ENCODE measurements at places on chromosomes 6 and 20.

DNA sequence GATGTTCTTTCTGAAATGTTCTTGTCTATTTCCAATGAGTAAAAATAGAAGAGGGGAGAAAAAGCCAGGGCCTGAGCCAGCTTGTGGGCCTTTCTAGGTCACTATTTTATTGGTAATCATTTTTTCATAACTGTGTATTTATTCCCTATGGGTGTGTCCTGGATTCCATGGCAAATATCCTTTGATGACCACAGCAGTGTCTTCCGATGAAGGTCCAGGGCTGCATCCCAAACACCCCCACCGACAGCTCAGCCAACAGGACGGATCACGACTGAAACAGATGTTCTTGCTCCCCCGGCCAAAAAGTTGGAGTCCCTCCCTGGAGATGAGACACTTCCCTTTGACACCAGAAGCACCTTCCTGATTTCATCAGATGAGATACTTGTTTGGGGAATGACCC, 105.4 kb upstream of the PLEKHG1 start:
- no peak for DNase-seq

DNA sequence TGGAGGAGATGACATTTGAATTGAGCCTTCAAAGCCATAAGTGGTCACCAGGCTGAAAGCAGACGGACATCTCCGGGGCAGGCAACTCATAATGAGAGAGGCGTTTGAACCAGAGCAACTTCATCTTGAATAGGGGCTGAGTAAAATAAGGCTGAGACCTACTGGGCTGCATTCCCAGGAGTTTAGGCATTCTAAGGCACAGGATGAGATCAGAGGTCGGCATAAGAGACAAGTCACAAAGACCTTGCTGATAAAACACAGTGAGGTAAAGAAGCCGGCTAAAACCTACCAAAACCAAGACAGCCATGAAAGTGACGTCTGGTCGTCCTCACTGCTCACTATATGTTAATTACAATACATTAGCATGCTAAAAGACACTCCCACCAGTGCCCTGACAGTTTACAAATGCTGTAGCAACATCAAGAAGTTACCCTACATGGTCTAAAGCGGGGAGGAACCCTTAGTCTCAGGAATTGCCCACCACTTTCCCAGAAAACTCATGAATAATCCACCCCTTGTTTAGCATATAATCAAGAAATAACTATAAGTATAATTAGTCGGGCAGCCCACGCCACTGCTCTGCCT, 194.7 kb upstream of the SOX4 start:
- no peak for DNase-seq

DNA sequence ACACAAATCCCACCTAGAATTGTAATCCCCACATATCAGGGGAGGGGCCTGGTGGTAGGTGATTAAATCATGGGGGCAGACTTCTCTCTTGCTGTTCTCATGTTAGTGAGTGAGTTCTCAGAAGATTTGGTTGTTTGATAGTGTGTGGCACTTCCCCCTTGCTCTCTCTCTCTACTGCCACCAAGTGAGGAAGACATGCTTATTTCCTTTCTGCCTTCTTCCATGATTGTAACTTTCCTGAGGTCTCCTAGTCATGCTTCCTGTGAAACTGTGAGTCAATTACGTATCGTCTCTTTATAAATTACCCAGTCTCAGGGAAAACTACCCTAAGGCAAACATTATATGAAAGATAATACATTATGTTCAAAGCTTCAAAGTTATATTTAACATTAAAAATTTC, 1297.5 kb upstream of the CITED2 start:
- no peak for DNase-seq

- DNase-seq, result no peak
Observed at GRCh38 chr6:44388135-44388487, 605 bp downstream of the CDC5L start.

GRCh38 chr6:73285674-73286283, 22.8 kb upstream of the KHDC1 start:
- DNase-seq, result peak; percentile 34

GRCh38 chr6:100453701-100454521, 10.8 kb downstream of the SIM1 start:
- DNase-seq, result no peak

- peak; percentile 91 for DNase-seq
Observed at GRCh38 chr6:44012078-44012493, 115.2 kb downstream of the MRPL14 start.

GRCh38 chr6:96059586-96059985, 43.8 kb downstream of the FUT9 start:
- no peak for DNase-seq

- DNase-seq, result no peak
Observed at GRCh38 chr6:73058736-73059135, 166.6 kb downstream of the KHDC1L start.

DNA sequence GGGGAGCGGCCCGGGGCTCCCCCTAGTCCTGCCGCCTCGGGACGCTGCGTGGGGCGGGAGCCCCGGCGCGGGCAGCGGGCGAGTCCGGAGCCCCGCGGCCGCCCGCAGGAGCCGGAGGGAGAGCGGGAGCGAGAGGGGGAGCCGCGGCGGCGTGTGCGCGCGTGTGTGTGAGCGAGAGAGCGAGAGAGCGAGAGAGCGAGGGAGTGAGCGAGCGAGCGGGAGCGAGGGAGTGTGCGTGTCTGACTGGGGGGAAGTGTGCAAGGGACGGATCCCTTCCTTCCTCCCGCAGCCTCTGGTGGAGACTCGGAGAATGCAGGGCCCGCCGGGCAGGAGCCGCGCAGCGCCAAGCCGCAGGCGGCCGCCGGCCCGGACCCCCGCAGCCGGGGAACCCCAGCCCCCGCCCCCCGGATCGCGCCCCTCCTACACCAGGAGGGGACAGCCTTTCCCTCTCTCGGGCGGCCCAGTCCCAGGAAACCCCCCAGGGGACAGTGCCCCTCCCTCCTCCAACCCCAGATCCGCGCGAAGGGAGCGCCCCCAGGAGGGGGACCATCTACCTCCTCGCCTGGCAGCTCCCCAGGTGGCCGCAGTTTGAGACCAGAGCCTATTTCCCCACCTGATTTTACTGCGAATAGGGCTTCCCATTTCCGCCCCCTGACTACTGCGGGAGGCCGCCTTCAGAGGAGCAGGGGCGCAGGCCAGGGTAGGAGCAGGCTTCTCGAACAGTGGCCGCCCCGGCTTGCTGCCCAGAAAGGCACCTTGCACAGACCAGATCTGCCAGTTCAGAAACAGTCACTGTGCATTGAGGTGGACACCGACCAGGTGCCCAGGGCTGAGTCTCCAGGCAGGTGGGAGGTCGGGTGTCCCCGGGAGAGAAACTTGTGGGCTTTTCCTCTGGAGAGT, at the start of gene CDH22:
Gene CDH22 (minus strand): TSS at position 241 of the 900 bp plus-strand sequence. CDS start 57,204 bp downstream, outside the sequence.
- peak; percentile 44 for DNase-seq

DNA sequence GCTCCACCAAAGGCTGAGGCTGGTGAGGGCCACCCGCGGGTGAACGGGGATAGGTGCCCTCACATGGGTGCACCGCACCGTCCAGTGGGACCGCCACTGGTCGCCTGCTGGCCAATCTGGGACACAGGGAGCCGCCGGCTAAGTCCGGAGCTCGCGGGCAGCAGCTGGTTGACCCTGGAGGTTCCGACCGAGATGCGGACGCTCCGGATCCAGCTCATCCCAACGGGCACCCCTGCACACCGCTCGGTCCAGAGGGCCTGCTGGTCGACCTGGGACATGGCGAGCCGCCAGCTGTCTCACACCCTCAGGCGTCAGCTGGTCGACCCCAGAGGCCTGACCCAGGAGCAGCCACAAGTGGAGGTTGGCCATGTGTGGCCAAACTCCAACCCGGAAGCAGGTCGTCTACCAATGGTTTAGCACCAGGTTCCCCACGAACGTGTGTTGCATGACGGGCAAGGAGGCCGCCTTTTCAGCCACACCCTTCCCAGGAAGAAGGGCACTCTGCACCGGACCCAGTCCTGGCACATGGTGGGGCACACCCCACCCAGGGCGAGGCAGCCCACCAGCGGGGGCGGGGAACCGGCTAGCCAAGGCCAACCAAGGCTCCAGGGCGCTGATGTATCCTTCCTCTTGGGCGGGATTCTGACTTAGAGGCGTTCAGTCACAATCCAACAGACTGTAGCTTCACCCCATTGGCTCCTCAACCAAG, 746.0 kb upstream of the DEFB115 start:
- no peak for DNase-seq

- DNase-seq, result no peak
Observed at GRCh38 chr6:136604328-136604825, 54.2 kb upstream of the MAP7 start.

DNA sequence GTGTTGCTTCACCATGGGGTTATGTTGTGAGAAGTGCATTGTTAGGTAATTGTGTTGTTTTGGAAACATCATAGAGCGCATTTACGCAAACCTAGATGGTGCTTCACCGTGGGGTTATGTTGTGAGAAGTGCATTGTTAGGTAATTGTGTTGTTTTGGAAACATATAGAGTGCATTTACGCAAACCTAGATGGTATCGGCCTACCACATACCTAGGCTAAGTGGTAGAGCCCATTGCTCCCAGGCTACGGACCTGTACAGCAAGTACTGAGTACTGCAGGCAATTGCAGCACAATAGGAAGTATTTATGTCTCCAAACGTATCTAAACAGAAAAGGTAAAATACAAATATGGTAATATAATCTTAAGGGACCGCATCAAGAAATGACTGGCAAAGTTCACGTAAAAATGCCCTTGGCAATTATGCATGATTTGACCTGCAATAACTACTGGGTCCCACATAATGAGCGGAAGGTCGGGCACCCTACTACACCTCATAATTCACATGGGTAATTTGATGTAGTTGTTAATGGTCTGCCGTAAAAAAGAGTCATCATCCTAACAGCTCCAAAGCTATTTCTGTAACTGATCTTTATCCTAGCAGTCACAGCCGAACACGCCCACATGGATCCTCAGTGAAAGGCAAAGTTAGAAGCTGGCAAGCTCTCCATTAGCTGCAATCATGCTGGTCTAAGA, 76.0 kb downstream of the RSPH3 start:
- no peak for DNase-seq

DNA sequence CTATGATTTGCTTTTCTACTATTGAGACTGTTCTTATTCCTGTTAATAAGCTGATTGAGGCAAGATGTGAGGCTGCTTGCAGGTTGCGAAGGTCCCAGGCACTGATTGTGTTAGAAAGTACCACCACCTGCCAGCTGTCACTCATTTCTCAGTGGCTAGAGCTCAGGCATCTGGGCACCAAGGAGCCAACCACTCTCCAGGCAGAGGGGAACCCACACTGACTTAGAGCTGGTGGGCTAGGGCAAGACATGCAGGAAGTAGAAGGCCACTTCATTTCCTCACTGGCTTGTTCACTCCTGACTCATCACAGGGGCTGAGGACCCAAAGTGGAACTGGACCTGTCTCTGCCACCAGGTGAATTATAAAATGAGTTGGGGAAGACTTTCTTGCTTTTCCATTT, 7.8 kb upstream of the DLL1 start:
- DNase-seq, result no peak

- no peak for DNase-seq
Observed at GRCh38 chr6:22145376-22145775, 151.5 kb downstream of the PRL start.

DNA sequence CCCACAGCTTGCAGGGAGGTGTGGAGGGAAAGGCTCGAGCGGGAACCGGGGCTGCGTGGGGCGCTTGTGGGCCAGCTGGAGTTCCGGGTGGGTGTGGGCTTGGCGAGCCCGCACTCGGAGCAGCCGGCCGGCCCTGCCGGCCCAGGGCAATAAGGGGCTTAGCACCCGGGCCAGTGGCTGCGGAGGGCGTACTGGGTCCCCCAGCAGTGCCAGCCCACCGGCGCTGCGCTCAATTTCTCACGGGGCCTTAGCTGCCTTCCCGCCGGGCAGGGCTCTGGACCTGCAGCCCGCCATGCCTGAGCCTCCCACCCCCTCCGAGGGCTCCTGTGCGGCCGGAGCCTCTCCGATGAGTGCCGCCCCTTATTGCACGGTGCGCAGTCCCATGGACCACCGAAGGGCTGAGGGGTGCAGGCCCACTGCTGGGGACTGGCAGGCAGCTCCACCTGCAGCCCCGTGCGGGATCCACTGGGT, 1242.2 kb upstream of the EYS start:
- no peak for DNase-seq

DNA sequence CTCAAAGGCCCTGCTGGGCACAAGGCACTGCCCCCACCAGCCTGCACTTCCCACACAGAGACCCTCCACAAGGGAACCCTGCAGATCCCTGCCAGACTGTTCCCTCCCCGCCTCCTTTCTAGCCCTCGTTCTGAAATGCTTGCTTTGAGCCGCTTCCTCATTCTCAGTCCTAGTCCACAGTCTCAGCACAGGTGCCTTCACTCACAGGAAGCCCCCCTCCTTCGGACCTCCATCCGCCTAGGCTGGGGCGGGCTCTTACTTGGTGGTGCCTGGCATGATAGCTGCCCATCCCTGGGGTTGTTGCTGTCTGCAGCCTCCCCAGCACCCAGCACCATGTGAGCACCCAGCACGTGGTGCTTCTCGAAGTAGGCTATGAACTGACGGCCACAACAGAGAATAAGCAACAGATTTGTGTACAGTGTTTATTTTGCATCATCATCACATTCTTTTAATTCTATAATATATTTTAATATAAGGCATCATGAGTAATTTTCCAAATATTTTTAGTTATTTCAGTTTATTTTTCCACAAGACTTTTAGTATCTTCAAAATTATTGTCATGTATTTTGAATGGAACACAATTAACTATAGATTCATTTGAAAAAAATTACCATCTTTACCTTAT, 12.3 kb downstream of the CST5 start:
- DNase-seq, result no peak

- DNase-seq, result no peak
Observed at GRCh38 chr6:14573703-14574290, 456.2 kb downstream of the CD83 start.

- no peak for DNase-seq
Observed at GRCh38 chr20:59741073-59741472, 136.7 kb downstream of the PHACTR3 start.

DNA sequence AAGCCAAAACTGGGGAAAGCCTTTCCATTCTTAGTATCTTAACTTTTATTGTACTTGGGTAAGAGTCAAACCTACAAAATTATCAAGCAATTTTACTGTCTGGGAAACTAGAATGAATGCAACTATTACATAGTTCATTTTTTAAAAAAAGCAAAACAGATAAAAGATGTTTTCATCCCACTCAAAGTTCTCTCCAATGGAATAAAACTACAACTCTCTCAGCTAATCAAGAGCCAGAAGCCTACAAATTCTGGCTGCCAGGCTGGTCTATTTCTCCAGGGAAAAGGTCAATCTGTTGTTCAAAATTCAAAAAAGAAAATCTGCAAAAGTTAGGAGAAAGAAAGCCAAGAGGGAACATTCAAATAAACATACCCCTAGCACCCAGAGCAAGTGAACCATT, 56.2 kb downstream of the COL12A1 start:
- DNase-seq, result no peak

DNA sequence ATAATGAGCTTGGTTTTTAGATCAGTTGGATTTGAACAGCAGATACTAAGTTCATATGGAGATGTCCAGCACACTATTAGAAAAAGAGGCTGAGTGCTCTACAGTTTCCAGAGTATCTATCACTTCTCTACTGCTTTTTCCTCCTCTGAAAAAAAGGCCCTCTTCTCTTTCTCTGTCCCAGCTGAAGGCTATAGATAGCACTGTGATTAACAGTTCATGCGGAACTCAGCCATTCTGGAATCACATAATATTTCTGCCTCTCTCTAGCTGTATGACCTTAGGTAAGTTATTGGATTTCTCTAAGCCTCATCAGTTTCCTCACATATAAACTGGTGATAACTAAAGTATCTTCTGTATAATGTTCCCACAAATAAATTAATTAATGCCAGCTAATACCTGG, 184.1 kb downstream of the UBE3D start:
- no peak for DNase-seq

All from inflammatory macrophage treated with lipopolysaccharide for 4 hours (primary cell).